ENCODE measurements at places on chromosomes 1 and 21.

DNA sequence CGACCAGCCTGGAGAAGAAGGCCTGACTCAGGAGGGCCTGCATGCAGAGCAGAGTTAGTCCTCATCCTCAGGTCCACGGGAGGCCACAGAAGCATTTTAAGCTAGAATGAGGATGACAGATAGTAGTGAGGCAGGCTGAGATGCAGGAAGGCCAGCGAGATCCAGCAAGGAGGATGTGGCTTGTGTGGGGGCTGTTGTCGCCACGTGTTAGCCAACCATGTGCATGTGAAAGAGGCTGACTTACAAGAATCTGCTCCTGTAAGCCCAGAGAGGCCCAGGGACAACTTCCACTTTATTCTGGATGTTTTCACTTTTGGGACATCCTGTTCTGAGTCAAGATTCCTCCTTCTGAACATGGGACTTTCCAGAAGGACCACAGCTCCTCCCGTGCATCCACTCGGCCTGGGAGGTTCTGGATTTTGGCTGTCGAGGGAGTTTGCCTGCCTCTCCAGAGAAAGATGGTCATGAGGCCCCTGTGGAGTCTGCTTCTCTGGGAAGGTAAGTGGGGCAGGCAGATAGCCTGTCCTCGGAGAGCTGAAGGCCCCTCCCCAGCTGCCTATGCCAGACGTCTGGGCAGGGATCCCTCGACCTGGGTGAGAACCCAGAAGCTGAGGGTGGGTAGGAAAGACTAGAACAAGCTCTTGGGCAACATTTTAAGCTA lies at the start of gene SLAMF8:
SLAMF8 (plus strand) TSS at position 433 of the 661 bp plus-strand sequence; CDS start at position 459, 26 bp downstream.
- no peak for DNase-seq

DNA sequence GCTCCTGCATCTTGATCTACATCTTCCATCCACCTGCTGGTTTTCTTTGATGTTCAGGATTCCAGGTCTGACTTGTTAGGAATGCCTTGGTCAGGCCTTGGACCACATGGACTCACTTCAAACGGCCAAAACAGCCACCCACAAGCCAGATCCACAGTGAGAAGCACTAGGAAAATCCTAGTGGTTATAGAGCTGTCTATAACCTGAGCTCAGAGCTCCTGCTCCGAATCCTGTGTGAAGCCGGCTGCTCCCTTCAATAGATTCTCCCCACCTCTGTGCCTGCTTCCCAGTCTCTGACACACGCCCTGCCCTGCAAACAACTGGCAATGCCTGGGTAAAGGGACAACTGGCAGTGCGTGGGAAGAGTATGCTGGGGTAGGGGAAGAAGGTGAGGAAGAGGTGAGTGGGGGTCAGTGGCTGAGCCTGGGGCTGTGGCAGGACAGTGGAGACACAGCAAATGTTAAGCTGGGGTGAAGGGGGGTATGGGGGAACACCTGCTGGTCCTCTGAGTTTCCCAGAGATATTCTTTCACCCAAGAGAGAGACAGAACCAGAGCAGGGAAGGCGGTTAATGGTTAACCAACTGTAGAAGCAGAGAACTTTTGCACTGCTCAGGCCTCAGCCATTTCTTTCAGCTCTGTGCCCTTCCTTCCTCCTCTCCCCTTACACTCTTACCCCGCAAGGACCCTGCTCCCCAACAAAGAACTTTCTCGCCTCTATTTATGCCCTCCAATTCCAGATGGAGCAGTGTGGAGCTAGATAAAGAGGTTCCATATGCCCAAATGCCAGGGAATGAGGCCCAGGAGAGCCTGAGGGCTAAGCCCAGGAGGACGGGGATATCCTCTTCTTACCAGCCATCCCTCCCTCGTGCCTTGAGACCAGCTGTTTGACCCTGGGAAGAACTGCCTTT lies 4.5 kb downstream of the PLXNA2 start:
- no peak for DNase-seq

GRCh38 chr21:20388400-20388799 lies 609.8 kb upstream of the NCAM2 start:
- no peak for DNase-seq

DNA sequence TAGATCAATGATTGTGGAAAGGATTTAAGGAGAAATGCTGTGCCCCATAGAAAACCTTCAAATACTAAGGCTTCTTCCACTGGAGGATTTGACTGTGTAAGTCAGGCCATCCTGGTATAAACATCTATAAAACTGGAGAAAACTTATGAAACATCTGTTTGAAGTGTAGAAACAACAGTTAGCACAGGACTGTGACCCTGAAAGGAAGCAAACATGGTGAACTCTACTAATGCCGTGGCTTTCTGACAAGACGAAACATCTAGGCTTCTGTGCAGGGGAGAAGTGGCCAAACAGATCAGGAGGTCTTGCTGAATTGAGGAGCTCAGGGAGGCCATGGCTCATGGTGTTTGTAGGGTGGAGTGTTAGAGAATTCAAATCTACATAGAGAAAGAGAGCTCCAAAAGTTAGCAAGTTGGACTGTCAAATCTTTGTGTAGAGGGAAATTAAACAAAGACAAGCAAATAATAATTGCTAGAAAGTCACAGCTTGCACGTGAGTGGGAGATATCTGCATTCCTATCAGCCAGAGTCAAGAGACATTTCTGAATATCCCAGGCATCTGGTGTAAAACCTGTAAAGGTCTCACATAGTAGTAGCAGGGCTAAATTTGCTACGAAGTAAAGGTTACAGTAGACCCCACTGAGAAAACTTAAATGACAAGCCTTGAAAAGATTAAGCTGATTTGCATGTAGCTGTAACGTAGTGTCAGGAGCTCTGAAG lies 566.8 kb upstream of the B3GALT2 start:
- no peak for DNase-seq

DNA sequence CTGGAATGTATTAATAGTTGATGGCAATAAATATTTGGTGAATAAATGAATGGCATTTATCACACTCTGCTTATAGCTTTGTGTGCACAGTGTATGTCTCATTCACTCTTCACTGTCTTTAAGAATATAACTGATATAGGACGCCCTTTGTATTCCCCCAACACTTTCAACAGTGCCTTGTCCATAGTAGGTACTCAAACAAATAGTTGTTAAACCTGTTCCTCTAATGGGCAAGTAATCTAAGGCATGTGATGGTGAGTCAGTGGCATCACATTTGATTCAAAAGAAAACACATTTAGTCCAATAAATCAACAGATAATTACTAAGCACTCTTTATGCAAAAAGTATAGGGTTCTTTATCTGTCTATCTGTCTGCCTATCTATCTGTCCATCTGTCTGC lies 11.2 kb upstream of the RXRG start:
- DNase-seq = no peak

DNA sequence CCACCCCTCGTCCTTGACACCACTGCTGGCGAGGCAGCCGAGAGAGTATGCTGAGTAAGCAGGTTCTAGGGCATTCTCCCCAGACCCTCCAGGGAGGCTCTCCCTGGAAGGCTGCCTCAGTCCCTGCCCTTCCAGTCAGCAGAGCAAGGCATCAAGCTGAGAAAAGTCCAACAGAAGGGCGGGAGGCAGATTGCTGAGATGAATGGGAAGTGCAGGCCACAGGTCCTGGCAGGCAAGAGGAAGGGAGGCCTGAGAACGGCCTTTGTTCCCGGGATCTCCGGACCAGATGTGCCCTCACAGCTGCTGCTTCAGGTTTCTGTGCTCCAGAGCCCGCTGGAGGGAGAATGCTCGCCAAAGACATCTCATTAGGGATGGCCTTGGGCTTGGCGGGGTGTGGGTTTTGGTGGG lies 270.0 kb upstream of the VAMP3 start:
- no peak for DNase-seq

DNA sequence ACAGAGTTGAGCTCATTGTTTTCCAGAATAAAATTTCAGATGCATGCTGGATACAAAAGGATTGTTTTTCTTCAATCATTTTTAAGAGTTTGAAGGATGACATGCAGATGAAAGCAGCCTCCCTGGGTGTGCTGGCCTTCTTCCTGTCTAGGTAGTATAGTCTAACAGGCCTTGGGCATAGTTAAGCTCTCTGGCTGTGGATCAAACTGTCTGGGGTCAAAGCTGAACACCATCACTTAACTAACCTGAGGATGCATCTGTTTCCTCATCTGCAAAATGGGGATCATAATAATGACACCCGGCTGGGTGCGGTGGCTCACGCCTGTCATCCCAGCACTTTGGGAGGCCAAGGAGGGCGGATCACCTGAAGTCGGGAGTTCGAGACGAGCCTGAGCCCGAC lies 6.0 kb upstream of the TIE1 start:
- no peak for DNase-seq

DNA sequence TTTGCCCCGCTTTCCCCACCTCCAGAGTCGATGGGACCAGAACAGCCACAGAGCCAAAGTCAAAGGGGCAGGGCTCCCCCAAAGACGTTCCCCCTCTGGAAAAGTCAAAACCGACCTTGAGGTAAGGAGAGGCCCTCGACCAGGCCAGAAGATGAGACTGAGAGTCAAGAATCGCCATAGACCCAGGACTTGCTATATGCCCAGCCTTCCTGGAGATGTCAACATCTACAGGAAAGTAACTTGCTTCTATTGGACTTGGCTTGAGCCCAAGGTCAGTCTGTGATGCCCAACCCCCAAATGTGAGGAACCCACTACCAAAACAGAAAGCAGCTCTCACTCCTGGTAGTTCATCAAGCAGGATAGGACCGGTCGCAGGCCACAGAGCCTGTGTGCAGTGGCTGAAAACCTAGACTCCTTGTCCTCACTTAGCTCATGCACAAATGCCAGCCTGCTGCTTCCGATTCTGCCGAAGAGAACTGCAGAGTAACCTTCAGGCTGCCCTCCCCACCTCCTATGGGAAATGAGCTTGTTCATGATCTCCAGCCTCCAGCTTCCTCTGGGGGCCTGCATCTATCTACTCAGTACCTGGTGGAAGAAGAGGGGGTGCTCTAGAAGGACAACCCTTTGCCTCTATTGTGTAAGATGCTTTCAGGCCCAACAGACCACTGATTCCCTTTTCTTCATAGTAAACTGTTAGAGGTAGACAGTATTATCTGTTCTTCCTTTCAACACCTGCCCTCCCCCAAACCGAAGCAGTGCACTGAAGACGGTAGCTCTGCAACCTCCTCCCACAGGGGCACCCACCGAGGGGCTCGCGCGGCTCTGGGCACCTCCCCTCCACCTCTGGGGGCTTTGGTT lies 1.4 kb downstream of the ACOT7 start:
- no peak for DNase-seq

DNA sequence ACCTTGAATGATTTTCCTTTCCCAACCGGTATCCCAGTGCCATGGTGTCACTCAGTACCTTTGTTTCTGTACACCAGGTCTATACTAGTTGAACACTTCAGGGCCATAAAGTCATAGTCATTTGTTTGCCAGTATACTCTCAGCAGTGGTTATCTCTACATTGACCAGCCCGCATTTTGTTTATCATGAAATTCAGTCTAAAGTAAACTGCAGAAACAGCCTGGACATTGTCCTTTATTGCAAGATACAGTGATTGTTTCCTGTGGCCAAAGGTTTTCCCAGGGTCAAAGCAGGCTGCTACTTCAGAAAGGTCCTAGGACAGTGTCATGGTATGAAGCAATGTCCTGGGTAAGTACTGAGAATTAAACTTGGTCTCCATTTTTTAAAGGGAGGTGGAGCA lies 407.4 kb downstream of the RWDD3 start:
- no peak for DNase-seq

- peak; percentile 44 for DNase-seq
These were observed 3.4 kb upstream of the PTPRF start for GRCh38 chr1:43527111-43527878.

DNA sequence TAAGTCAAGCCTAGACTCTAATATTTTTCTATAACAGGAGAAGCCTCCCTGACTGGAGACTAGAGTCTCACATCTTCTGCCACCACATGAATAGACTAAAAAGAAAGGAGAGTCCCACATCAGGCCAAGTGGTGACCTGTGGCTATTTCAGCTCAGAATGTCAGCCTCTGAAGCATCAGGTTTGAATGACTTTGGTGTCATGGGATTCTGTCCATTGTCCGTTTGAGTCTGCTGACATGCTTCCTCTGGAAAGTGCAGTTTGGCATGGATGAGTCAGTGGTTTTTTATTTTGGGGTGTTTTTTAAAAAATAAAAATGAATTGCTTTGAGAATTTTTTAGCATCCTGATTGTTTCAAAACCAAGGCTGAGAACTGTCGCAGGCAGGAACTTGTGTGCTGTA lies 19.5 kb downstream of the DYRK3 start:
- DNase-seq = no peak

GRCh38 chr1:6099297-6099696 lies 53.6 kb downstream of the KCNAB2 start:
- peak; percentile 36 for DNase-seq

GRCh38 chr1:186482661-186483255 lies 21.8 kb upstream of the PDC start:
- DNase-seq = peak; percentile 63

GRCh38 chr1:245036102-245036501 lies 118.7 kb upstream of the KIF26B start:
- no peak for DNase-seq

DNA sequence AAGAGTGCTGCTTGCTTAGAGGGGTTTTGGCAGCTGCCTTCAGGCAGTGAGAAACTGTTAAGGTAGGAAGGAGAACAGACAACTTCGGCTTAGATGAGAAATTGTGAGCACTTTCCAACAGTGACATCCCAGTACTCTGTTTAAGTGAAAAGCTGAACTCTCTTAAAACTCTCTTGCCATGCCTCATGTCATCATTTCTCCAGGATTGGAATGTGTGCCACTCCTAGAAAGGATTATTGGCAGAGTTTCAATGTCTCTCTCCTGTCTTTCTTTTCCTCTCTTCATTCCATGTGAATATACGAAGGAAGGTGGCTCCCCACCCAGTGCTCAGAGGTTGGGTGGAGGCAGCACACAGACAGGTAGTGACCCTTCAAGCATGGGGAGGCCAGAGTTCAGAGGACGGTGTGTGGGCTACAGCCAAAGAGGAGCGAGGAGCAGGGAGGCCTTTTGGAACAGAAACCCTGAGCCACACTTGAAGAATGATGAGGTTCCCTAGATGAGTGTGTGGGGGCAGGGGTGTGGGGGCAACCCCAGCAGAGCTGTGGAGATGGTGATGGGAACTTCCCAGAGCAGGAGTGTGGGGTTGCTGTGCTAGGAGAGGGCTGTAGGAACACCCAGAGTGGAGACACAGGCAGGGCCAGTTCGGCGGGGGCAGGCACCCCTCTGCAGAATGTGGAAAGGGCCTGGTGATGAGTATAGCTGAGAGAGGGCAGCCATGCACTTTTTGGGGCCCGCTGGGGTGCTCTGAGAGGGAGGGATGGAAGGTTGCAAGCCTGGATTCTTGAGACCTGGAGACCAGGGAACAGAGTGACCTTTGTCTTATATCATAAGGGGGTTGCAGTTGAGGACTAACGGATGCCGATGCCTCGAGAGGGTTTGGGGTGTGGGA lies 58.8 kb downstream of the GALNT2 start:
- DNase-seq = no peak

DNA sequence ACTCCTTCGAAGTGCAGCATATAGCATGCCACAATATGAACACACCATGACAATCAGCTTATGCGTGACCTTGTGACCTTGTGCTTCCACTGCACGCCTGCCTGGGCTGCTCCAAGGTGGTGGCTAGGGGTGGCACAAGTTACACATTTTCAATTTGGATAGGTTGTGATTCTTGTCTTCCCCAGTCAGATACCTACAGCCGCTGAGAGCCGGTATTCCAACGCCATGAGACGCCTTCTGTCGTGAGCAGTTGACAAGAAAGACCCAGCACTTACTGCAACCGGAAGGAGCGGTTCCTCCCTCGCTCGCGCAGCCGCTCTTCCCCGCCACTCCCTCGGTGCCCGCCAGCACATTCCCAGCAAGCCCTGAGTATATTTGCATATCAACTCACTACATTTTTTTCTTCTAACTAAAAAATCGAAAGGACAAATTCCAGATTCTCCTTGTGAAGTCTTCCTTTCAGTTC lies 359 bp upstream of the RNU11 start:
- peak; percentile 96 for DNase-seq

GRCh38 chr1:111441573-111442192 lies 7.4 kb downstream of the WDR77 start:
- DNase-seq = no peak
